ENCODE measurements at places on chromosomes 1 and 21.

DNA sequence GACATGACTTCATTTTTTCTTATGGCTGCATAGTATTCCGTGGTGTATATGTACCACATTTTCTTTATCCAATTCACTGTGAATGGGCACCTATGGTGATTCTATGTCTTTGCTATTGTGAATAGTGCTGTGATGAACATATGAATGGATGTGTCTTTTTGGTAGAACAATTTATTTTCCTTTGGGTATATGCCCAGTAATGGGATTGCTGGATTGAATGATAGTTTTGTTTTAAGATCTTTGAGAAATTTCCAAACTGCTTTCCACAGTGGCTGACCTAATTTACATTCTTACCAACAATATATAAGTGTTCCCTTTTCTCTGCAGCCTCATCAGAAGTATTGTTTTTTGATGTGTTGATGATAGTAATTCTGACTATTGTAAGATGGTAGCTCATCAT lies 361.7 kb upstream of the SGIP1 start:
- DNase-seq, result no peak

GRCh38 chr1:47309427-47309826 lies 4.5 kb downstream of the STIL start:
- no peak for DNase-seq

- no peak for DNase-seq
Measured at GRCh38 chr1:232996143-232996542, 45.7 kb downstream of the NTPCR start.

DNA sequence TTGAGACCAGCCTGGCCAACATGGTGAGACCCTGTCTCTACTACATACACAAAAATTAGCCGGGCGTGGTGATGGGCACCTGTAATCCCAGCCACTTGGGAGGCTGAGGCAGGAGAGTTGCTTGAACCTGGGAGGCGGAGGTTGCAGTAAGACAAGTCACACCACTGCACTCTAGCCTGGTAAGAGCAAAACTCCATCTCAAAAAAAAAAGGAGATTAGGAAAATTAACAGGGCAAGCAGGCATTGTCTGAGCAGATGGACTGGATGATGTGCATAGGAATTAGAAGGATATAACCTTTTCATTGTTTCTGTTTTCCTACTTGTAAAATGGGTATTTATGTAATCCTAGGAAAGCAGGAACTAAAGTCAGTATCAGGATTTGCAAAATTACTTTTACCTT lies 15.6 kb downstream of the TARDBP start:
- DNase-seq, result no peak

GRCh38 chr1:55150880-55151588 lies 64.1 kb downstream of the USP24 start:
- DNase-seq, result no peak

GRCh38 chr1:155976913-155977689 lies 1.2 kb downstream of the ARHGEF2 start:
- no peak for DNase-seq

DNA sequence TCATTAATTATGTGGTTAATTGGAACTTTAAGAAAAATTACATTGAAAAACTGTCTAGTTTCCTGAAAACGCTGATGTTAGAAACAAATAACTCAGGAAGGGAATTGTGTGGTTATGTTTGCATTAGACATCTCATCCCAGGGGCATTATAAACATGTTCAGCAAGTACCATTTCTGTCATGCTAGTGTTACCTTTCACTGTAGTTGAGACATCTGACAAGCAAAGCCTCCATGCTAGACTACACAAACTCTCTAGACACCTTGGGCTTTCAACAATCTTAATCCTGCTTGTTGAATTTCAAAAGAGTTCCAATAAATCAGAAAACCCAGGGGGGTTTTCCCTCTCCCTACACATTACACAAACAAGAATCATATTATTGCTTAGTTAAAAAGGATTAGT lies 536.8 kb downstream of the KCNT2 start:
- no peak for DNase-seq

DNA sequence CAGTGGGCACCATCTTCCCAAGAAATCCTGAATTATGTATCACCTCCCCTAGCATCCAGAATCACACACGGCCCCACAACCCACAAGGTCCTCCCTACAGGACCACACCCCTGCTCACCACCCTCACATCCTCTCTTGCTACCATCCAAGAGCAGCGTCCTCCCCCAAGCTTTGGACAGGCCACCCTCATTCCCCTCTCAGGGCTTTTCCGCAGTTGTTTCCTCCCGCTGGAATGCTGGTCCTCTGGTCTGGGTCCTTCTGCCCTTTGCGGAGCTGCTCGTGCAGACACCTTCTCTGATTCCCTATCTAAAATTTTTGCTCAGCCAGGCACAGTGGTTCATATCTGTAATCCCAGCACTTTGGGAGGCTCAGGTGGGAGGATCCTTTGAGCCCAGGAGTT lies 56.5 kb downstream of the TOMM20 start:
- DNase-seq, result no peak

DNA sequence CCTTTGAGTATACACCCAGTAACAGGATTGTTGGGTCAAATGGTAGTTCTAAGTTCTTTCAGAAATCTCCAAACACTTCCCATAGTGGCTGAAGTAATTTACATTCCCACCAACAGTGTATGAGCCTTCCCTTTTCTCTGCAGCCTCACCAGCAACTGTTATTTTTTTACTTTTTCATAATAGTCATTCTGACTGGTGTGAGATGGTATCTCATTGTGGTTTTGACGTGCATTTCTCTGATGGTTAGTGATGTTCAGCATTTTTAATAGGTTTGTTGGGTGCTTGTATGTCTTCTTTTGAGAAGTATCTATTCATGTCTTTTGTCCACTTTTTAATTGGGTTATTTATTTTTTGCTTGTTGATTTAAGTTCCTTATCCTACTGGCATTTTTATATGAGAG lies 26.4 kb upstream of the LAMC1 start:
- no peak for DNase-seq

DNA sequence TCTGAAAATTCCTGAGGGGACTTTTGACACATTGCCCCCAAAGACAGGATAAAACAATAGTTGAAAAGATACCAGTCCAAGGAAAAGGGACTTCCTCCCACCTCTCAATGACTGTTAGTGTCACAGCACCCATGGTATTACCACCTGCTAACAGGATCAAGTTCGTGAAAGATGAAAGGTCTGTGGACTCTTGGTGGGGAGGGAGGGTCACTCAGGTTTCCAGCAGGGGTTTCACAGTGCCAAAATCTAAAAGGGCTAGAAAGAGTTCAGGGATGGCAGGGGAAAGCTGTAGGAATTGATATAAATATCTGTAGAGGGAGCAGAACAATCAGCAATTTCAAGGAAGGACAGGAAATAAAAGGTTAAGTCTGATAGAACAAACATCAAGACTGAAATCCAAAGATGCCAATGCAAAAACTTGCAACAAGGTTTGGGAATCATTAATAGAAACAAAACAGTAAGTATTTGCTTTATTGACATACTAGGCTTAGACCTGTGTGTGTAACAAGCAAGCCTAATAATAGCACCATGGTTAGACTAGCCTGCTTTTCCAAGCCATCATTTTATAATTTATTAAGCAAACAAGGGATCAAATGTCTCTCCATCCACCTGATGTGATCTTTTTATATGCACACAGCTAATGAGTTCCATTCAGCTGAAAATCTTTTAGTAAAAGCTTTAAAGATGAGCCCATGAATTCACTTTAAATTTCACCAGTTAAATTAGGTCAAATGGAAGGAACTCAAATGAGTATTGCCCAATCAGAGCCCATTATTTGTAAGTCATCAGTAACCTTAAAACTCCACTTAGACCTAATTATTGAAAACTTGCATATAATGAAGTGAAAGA lies 3.7 kb downstream of the MCL1 start:
- no peak for DNase-seq

DNA sequence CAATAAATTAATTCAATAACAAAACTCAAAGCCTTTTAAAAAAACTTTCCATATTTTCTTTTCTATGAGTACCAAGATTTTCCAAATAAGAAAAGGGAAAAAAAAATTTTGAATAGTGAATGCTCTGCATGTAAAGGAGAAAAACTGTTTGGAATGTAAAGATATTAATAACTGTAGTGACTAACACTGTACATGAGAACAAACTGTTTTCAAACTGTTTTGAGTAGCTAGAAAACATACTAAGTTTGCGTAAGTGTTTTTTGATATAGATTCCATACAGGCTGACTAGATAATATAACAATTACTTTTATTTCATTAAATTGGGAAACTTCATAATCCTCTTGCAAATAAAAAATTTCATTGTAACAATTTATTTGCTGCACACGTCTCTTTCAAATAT lies 150.5 kb downstream of the DPYD start:
- no peak for DNase-seq

GRCh38 chr1:2358072-2358471 lies 33.3 kb downstream of the MORN1 start:
- no peak for DNase-seq

- DNase-seq, result no peak
Measured at GRCh38 chr1:11283151-11283550, 10.2 kb downstream of the UBIAD1 start.

Data from NCI-H1048 (cell line).